Activated CD4-positive, CD25-positive, alpha-beta regulatory T cell treated with anti-CD3 and anti-CD28 coated beads, Interleukin-2, amount 50 U/mL, for 16 hours (primary cell): ENCODE measurements at places on chromosomes 4 and X.

- DNase-seq: no peak
These were observed 45.1 kb downstream of the CHM start for GRCh38 chrX:86002076-86002896.

DNA sequence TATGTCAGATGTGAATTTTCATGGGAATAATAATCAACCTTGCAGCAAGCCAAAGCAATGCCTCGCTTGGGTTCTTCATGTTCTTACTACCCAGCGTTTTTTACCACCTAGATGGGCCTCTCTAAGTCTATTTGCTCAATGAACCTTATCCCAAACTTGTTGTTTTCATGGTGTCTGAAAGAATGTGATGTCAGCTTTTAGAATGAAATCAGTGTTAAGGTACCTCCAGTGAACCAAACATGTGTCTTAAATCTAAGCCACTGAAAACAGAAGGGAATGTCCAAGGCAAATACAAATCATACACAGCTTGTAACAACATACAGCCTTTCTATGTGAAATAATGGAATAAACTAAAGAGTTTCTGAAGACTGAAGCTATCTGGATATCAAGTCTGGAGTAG is 6.7 kb downstream of the EPGN start:
- DNase-seq: no peak

DNA sequence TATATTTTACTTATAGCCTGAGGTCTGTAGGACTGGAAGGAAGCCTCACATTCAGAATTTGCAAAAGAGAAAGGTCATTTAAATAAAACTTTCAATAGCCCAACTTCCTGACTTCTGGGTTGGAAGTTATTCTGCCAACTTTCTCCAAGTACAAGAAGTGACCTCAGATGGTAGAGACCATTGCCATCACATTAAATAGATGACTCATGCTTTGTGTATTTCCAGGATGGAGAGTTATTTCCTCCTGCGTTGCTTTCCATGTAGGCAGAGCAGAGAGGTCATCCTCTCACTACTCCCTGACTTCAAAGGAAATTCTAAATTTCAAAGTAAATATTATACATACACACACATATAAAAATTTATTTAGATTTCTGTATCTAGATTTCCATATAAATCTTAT is 73.0 kb upstream of the NR3C2 start:
- DNase-seq: no peak

DNA sequence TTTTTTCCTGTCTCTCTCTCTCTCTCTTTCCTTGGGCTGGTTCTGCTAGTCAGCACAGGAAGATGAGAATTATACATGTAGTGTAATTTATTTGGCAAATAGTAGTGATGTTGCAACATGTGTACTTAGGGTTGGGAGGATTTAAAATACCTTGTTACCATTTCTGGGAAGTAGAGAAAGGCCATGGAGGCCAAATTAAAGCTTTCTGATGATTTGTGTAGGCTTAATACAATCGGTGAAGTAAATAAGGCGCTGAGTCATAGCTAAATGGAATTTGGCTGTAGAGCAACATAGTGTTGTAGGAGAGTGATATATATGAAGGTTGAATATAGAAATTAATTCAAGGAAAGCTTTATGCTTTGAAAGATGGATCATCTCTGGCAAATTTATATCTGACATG is 295.3 kb downstream of the GRID2 start:
- no peak for DNase-seq

DNA sequence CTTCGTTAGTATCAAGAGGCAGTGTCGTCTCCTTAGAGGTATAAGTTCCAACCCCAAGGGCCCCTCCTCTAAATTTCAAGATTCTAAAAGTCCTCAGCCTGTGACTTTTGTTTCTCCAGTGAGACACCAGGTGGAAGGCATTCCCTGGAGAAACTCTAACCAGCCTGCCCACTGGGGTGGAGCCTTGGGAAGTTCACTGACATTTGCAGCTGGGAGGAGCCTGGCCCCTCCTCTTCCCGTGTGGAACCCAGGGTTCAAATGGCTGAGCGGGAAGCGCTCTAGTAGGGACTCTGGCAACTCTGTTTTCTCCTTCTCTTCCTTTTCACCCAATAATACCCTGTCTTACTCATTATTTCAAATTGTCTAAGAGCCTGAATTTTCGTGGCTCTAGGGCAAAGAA is 325.0 kb downstream of the TLL1 start:
- no peak for DNase-seq
